ENCODE measurements at places on chromosomes 5 and 9.

- no peak overlapping the region for H3K27ac ChIP-seq
- H3K27me3 ChIP-seq, result no peaks in the 10 kb centered on the region
- no peaks in the 10 kb centered on the region for H3K36me3 ChIP-seq
- H3K4me3 ChIP-seq, result no peak overlapping the region
- no peaks in the 10 kb centered on the region for H3K4me1 ChIP-seq
Measured at GRCh38 chr9:127098916-127099553, 23.4 kb downstream of the ANGPTL2 start.

GRCh38 chr5:18152671-18153070 is 518.4 kb downstream of the TAF11L14 start:
- no peaks in the 10 kb centered on the region for H3K4me1 ChIP-seq
- H3K27ac ChIP-seq, result no peak overlapping the region
- no peak for DNase-seq
- H3K36me3 ChIP-seq, result no peaks in the 10 kb centered on the region
- no peak overlapping the region for H3K4me3 ChIP-seq

GRCh38 chr5:21254161-21254560 is 1266.2 kb upstream of the CDH18 start:
- H3K27ac ChIP-seq, result no peak overlapping the region
- no peak overlapping the region for H3K4me3 ChIP-seq
- no peaks in the 10 kb centered on the region for H3K36me3 ChIP-seq
- no peaks in the 10 kb centered on the region for H3K4me1 ChIP-seq
- no peak for DNase-seq

DNA sequence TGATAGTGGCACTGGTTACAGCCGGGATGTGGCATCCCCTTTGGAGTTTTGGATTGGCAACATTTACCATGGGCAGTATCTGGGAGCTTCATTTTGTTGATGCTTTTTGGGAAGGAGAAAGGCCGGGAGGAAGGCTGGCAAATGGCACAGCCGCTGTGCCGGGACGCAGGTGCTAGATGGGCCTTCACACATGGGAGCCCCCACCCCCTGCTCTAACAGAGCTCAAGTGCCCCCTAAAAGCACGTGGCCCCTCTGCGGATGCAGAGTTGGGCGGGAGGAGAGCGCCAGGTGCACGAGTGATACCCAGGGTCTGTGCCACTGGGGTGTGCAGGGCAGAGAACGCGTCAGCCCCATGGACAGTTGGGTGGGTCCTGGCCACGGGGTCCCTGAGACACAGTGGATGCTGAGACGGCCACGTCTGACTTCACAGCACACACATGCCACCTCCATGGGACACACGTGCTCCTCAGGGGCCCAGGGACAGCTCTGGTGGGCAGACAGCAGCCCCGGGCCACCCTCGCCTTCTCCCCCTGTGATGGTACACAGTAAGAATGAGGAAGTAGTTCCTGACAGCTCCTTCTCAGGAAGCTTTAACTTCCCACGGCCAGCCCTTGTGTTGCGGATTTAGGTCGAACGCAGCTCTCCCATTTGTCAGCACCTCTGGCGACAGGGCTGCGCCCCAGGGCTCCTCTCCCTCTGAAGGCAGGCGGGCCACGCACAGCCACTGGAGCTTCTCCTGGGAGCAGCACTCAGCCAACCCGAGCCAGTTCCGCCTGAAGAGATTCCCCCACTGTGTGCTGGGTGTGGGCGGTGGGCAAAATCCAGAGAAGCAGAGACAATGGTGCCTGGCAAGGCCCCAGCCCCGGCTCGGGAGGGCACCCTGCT is 10.8 kb downstream of the SLC9A3 start:
- H3K27me3 ChIP-seq, result peaks cover 100% of the 10 kb centered on the region
- no peak for DNase-seq
- H3K4me1 ChIP-seq, result no peaks in the 10 kb centered on the region
- no peaks in the 10 kb centered on the region for H3K36me3 ChIP-seq
- no peak overlapping the region for H3K4me3 ChIP-seq
- H3K27ac ChIP-seq, result no peak overlapping the region

- H3K4me1 ChIP-seq, result no peaks in the 10 kb centered on the region
- no peaks in the 10 kb centered on the region for H3K27me3 ChIP-seq
- no peaks in the 10 kb centered on the region for H3K36me3 ChIP-seq
- H3K4me3 ChIP-seq, result no peak overlapping the region
Measured at GRCh38 chr5:158409507-158409906, 550.6 kb upstream of the CLINT1 start.

DNA sequence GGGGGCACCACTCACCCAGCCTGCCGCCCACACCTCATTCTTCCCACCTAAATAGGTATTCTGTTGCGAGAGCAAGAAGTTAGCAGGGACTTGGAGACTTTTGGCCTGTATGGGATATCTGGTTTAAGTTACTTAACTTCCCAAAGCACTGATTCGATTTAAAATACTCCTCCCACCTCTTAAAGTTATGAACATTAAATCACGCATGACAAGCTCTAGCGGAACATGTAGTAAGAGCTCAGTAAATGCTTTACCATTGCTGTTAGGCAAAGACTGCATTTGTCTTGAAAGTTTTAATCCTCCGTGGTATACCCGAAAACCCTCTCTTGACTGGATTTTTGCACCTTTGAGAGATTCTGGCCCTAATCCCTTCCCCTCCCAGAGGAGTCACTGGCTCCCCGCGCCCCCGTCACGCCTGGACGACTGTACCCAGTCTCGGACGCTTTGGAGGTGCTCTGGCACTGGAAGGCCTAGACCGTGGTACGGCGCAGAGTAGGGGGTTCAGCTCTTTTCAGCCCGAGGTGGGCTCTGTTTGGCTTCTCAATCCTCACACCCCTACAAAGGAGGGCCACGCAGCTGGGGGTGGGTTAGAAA is 4.4 kb downstream of the GDNF start:
- no peaks in the 10 kb centered on the region for H3K4me1 ChIP-seq
- H3K27ac ChIP-seq, result no peak overlapping the region
- no peak for DNase-seq

DNA sequence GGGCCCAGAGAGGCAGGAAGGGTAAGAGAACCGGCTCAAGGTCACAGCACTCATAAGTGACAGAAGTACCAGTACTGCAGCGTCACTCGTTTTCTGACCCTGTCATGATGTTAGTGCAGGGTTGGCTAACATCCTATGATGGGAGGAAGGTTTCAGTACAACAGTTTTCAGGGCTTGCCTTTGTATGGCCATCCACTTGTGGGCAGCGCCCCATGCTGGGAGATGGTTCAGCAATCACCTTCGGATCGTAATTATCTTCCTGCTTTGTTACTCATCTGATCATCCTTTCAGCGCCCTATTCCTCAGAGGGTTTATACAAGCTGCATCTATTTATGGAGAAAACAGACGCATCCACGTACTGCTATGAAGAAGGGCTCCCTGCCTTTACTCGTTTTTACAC is 2.4 kb downstream of the MAP1B start:
- H3K27ac ChIP-seq, result no peak overlapping the region
- H3K4me1 ChIP-seq, result no peaks in the 10 kb centered on the region
- DNase-seq, result no peak
- no peak overlapping the region for H3K4me3 ChIP-seq
- peaks cover 23% of the 10 kb centered on the region for H3K27me3 ChIP-seq
- H3K36me3 ChIP-seq, result peaks cover 29% of the 10 kb centered on the region

DNA sequence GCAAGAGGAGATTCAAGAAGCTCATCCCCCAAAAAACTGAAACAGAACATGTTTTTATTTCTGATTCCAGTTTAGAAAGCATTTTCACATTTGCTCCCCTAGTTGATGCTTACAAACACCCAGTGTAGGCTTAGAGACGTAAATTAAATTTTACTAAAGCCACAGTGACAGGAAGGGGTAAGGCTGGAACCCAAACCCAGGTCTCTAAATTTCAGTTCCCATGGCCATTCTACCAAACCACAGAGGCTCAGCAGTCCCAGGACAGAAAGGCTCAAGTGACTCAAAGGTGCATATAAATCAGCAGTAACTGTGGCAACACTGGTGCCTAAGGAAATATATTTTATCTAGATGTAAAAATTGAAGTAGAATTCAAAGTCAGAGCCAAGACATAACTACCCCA is 128.7 kb downstream of the CEP120 start:
- no peaks in the 10 kb centered on the region for H3K36me3 ChIP-seq
- DNase-seq, result no peak
- no peak overlapping the region for H3K4me3 ChIP-seq
- H3K27me3 ChIP-seq, result no peaks in the 10 kb centered on the region
- no peak overlapping the region for H3K27ac ChIP-seq

DNA sequence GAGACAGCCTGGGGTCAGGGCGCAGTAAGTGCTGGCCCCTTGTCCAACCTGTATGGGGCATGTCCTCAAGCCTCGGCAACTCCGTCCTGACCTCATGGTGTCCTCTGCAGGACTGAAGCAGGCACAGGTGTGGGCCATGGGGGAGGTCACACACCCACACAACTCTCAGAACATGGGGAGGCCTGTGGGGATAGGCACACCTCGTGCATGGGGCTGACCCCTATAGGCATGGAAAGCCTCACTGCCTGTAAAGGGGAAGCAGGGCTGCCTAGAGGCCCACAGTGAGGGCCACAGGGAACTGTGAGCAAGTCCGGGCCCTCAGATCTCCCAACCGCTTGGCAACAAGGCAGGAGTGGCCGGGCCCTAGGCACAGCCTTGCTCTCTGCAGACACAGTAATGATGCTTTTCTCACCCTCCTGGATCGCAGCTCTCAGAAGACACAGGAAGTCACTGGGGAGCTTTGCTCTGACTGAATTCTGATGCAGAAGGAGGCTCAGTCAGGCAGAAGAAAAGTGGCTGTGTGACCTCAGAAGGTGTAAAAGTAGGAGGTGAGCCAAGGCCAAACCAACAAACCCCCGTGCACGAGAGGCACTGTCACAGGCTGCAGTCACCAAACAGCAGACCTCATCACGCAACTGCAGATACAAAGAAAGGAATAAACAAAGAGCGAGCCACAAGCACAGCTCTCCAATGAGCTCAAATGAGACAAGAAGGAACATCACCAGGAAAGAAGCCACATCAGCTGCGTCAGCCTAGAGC is 5.4 kb downstream of the IPPK start:
- peaks cover 25% of the 10 kb centered on the region for H3K4me1 ChIP-seq
- peaks cover 15% of the 10 kb centered on the region for H3K36me3 ChIP-seq
- no peaks in the 10 kb centered on the region for H3K27me3 ChIP-seq
- H3K27ac ChIP-seq, result no peak overlapping the region

DNA sequence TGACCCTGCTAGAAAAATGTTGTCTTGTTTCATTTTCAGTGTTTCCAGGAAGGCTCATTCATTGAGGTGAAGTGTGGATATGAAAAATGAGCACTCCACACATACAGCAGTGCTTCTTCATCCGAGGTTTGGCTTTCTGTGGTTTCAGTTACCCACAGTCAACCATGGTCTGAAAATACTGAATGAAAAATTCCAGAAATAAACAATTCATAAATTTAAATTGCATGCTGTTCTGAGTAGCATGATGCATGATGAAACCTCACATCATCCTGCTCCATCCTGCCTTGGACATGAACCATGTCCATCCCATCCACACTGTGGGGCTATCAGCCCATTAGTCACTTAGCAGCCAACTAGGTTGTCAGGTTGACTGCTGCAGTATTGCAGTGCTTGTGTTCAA is 10.4 kb upstream of the SLC45A2 start:
- no peak overlapping the region for H3K4me3 ChIP-seq
- no peak for DNase-seq
- H3K27me3 ChIP-seq, result no peaks in the 10 kb centered on the region
- H3K36me3 ChIP-seq, result no peaks in the 10 kb centered on the region
- no peaks in the 10 kb centered on the region for H3K4me1 ChIP-seq
- no peak overlapping the region for H3K27ac ChIP-seq

DNA sequence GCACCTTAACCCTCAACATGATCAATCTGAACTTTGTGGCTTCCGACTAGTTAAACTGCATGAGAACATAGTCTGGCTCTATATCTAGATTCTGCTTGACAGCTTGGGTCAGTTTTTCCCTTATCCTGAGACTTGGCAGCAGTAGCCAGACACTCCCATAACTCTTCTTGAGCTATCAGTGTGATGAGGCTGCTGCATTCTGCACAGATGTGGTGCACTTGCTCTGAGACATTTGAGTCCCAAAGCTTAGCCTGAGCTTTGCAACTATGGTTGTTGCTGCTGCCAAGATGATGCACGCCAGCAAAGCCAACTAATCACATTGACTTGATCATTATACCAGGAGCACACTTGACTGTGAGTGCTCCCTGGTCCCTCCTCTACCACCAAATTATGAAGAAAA is 36.2 kb downstream of the MOCS2 start:
- no peak overlapping the region for H3K4me3 ChIP-seq
- H3K4me1 ChIP-seq, result no peaks in the 10 kb centered on the region
- no peak for DNase-seq
- H3K27me3 ChIP-seq, result no peaks in the 10 kb centered on the region

- peak; percentile 86 for DNase-seq
- no peaks in the 10 kb centered on the region for H3K36me3 ChIP-seq
- H3K27ac ChIP-seq, result peak overlapping the region; percentile 14
Measured at GRCh38 chr5:132086277-132086794, 12.7 kb downstream of the CSF2 start.

DNA sequence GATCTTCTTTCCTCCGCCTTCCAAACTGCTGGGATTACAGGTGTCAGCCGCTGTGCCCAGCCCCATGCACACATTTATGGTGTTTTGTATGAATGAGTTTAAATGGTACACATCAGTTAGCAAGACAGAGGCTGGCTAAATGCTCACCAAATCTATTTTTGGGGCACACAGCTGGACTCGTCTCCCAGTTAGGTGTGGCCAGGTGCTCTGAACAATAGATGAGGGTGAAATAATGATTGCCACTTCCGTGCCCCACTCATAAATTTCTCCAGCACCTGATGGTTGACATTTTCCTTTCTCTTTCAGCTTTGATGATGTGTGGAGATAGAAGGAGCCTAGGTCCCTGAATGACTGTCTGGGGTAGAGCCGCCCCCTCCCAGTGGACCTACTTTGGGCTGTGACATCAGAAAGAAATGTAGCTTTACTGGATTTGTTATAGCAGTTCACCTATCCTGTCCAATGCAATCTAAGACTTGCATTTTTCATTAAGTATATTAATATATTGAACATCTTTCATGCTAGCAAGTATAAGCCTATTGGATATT is 8.6 kb upstream of the RAPGEF1 start:
- H3K36me3 ChIP-seq, result no peaks in the 10 kb centered on the region
- no peak overlapping the region for H3K4me3 ChIP-seq
- H3K27ac ChIP-seq, result no peak overlapping the region
- DNase-seq, result no peak
- H3K27me3 ChIP-seq, result peaks cover 13% of the 10 kb centered on the region

- no peak for DNase-seq
- peaks cover 47% of the 10 kb centered on the region for H3K4me1 ChIP-seq
- H3K36me3 ChIP-seq, result peaks cover 26% of the 10 kb centered on the region
- H3K27me3 ChIP-seq, result no peaks in the 10 kb centered on the region
- no peak overlapping the region for H3K27ac ChIP-seq
- H3K4me3 ChIP-seq, result peak overlapping the region; percentile 38
Measured at GRCh38 chr9:131407717-131408195, 13.9 kb downstream of the PRRC2B start.

DNA sequence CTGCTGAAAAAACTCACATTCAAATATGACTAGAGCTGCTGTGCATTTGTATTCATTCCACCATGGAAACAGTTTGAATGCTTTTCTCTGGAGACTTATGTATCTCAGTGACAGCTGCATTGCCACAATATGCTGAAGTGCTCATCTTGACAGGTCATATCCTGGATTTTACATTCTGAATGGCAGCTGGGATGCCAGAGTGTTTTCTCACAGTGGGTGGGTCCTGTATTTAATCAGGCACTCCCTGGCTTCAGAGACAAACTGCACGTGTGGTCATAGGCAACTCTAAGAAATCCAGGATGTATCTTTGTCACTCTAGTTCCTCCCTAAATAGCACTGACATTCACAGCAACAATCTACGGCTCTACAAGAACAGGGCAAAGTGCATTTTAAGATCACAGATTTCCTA is 75.6 kb downstream of the ST8SIA4 start:
- no peaks in the 10 kb centered on the region for H3K4me1 ChIP-seq
- DNase-seq, result no peak
- no peak overlapping the region for H3K27ac ChIP-seq

Measured in Calu3 (cell line).